ENCODE measurements at places on chromosomes 5 and 9.

- no peak for DNase-seq
These were observed 7.7 kb downstream of the AMBP start for GRCh38 chr9:114070188-114071103.

DNA sequence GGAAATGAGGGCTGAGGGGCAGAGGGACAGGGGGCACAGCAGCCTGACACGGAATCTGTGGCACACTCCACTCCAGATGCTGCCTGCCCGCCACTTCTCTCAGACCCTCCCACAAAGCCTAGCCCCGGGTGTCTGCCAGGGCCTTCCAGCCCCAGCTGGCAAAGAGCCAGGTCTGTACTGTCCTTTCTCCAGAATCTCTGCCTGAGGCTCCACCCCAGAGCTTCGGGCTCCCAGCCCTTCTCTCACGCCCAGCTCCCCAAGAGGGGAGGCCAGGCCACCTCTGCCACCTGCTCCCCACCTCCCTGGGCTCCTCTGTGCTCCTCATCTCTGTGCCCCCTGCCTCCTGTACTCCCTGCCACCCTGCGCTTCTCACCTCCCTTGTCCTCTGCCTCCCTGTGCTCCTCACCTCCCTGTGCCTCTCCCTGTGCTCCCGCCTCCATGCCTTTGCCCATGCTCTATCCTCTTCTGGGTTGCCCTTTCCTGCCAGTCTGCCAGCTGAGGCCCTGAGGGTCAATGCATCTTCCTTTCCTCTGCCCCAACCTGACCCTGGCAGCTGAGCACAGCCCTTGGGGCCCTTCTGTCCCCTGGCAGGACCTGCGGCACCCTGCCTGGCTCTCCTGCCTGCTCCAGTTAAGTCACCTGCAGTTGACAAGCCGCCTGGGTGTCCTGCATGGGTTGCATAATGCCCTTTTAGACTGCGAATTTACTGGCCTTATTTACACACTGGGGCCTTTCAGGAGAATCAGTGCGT lies 36.4 kb downstream of the RASGEF1C start:
- no peak for DNase-seq

DNA sequence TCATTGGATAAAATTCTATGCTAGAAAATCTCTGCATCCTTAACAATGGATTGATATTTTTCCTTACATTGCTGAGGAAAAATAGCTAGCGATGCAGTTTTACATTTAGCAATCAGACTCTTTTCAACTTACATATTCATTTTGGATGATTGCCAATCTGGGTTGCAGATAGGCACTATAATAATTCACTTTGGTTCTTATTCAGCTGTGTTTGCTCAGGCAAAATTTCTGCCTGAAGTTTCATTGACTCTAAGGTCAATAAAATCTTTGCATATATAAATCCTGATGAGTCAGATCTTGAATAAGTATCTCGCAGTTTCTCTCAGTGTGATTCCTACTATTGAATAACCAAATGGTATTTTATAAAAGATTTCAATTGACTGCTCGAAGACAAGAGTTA lies 1105.8 kb downstream of the CDH18 start:
- DNase-seq, result no peak

- DNase-seq, result no peak
These were observed 117.1 kb downstream of the NUDT12 start for GRCh38 chr5:103445426-103446035.

- DNase-seq, result no peak
These were observed 66.8 kb upstream of the ITGA2 start for GRCh38 chr5:52922384-52922783.

DNA sequence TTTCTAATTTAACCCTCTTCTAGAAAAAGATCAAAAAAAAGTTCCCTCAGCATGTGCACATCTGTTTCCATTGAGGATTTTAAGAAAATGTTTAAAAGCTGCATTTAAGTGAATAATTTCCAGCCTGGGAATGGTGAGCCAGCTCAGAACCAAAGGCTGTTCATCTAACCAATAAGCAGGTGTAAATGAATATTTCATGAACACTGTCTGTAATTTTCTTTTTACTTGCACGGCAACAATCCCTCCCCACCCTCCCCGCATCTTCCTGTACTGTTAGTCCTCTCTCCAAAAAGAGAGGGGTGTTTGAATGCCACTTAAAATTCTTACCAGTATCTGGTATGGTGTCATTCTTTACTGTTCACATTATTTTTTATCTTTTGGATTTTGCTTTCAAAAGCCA lies 425.6 kb downstream of the PDE4D start:
- no peak for DNase-seq

DNA sequence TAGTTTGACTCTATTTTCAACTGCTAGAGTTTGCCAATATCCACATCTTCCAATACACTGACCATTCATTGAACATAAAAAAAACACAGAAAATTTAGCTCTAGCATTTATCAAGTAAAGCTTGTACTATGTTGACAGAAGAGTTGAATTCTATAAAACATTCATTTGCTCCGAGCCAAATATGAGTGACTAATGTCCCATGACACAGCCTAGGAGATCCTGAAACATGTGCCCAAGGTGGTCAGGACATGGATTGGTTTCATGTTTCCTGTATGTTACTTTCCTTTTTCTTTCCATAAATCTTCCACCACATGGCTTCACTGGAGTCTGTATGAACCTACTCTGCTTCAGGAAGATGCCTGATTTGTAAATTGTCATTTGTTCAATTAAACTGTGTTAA lies 122.4 kb upstream of the PRDM9 start:
- no peak for DNase-seq

DNA sequence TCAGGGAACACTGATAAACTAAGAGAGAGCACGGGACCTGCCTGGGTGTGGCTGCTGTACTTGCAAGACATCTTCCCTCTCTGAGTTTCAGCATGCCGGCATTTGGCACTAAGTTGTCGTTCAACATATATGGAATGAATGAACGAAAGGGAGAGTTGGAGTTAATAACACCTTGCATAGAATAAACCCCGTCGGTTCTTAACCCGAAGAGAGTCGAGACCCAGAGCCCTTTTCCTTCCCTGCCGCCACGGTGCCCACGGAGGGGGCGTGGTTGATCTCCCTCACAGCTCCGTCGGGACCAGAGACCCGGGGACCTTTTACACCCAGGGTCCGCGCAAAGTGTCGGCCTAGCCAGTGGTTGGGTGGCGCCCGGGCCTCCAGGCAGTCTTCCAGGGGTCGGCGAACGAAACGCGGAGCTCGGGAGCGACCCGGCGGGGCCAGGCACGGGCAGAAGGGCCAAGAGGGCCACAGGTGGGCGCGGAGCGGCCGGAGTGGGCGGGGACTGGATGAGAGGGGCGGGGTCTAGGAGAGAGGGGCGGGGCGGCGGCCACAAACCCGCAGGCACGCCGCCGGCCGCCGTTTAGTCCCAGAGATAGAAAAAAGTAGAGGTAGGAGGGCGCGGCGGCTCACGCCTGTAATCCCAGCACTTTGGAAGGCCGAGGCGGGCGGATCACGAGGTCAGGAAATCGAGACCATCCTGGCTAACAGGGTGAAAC lies 735 bp upstream of the RPL26L1 start:
- DNase-seq, result peak; percentile 36

DNA sequence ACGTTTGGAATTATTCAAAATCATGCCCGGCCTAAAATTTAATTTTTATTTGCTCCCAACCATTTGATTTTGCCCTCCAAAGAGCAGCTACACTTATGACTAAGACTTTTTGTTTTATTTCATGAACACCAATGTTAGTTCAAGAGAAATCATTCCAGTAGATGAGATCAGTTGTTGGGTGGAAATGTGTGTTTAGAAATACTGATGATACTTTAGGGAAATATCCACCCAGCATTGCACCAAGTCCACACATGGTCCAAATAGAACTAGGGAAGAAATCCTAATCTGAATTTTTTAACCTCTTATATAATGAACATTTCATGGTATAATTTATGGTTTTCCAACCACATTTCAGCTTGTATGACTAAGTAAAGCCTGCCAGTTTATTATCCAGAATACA lies 28.3 kb upstream of the GOLPH3 start:
- no peak for DNase-seq

DNA sequence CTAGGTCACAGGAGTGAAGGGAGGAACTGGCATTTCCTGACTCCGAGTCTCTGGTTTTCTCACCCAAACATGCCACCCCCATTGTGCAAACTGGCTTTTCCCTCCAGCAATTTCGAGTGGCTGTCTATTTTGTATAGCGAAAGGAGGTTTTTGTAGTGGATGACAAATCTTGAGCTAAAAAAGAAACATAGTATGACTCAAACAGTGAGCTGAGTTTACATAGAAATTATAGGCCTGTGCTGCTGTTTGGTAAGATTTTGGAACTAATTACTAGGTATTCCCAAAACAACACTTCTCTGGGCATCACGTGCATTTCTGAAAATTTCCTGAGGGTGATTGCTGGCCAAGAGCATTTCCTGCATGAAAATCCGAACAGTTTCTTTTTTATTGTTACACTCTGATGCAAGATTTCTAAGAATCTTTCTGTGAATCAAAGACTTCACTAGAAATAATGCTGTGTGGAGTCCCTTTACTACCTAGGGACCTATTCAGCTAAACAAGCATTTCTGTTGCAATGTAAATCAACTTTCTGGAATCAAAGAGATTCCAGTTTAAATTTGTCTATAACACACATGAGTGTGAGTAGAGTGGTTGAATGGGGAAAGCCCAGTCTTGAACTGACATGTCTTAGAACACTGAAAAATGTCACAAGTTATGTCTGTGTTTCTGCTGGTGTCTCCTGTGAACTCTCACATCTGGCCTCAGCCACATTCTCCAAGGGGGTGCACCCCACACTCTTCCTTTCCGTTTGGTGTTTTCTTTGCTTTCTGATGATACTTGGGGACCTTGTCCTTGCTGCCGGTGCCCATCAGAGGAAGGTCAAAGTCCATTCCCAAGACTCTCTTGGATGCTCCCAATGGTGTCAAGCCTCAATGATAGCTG lies 33.3 kb upstream of the DAPK1 start:
- DNase-seq, result no peak

GRCh38 chr5:34959323-34959722 lies 30.0 kb downstream of the DNAJC21 start:
- DNase-seq, result no peak

- DNase-seq, result no peak
These were observed 60.7 kb downstream of the APTX start for GRCh38 chr9:32940740-32941139.

- no peak for DNase-seq
These were observed 153.8 kb downstream of the AUH start for GRCh38 chr9:91207729-91208418.

- no peak for DNase-seq
These were observed 49.7 kb upstream of the PLEKHG4B start for GRCh38 chr5:42250-42649.

- DNase-seq, result no peak
These were observed 180.3 kb downstream of the SEMA6A start for GRCh38 chr5:116394186-116394867.

DNA sequence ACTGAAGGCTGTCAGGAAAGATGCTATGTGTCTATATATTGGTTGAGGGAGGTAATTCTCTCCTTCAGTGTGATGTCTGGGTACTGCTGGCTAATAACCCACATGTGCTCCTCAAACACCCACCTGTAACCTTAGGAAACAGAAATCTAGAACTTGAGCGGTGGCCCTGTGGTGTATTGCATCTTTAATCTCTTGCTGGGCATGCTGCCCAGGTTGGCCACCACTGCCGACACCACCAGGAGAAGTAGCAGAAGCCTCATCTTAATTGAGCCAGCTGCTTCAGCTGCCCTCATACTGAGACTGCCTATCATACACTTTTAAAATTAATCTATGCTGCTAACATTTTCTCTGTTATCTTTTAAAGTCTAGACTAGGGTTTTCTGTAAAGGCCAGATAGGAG lies 103.5 kb upstream of the C5orf63 start:
- no peak for DNase-seq

- DNase-seq, result no peak
These were observed 120.6 kb downstream of the MED27 start for GRCh38 chr9:131959056-131959455.
